ENCODE measurements at places on chromosomes 6 and 20.
A peak's percentile ranks its signal among the peaks of the same experiment; 100 is the strongest.

- DNase-seq = no peak
Observed at GRCh38 chr20:63509088-63509564, 10.2 kb upstream of the EEF1A2 start.

- no peak for DNase-seq
Observed at GRCh38 chr6:149329529-149329928, 12.0 kb downstream of the TAB2 start.

DNA sequence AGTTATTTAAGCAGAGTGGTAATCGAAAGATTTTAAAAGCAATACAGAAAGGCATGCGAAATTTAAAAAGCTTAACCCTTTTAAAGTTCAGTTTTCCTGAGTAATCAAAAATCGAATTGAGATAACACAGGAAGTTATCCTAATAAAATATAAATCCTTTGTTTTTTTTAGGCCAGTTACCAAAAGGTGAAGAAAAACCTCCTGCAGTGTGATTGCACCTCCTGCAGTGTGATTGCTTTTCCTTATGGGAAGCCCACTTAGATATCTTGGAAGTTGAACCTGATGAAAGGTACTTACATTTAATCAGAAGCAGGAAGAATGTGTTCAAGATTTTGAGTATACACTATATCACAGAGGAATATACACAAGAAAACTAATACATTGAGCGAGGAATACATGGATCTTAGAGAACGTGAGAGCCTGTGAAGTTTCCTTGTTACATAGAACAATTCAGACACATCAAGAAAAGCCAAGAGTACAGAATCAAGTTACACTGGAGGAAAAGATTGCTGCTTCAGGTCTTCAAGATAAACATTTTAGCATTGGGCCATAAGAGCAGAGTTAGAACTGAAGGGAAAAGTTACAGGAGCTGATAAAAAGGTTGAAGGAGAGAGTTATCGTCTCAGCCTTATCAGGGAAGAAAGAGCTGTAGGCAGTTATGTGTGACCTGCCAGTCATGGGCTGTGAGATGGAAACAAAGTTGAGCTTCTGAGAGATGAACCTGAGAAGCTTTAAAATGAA is 7.7 kb upstream of the TMEM181 start:
- DNase-seq = no peak

GRCh38 chr6:89351671-89352277 is 748 bp downstream of the UBE2J1 start:
- DNase-seq = no peak

DNA sequence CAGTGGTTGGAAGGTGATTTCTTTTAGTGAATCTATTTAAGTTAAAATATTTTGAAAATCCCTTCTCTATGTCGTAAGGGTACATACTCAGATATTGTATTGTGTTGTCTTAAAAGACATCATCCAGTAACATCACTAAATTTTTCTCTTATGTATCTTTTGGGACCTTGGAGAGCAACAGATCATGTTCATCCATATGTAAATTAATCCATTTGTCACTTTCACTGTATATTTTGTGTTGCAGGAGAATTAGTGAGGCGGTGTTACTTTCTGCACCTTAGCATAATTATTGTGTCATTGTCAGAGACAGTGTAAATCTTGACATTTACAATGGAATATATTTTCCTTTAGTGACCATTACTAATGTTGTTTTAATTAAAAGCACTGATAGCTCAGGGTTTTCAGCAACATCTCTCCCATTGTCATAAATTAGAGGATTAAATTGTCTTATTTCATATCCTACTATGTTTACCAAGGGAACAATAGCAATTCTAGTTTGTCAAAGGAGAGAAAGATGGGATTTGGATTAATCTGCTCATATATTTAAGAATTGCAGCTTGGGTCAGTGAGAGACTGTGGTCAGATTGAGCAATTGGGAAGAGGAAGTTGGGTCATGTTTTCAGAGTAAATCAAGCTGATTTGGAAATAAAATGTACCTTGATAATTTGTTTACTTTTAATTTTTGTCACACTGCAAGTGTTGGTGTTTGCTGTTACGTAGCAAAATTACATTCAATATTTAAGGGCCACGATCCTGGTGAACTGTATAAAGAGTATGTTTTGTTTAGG is 22.7 kb downstream of the DOK5 start:
- DNase-seq = no peak

DNA sequence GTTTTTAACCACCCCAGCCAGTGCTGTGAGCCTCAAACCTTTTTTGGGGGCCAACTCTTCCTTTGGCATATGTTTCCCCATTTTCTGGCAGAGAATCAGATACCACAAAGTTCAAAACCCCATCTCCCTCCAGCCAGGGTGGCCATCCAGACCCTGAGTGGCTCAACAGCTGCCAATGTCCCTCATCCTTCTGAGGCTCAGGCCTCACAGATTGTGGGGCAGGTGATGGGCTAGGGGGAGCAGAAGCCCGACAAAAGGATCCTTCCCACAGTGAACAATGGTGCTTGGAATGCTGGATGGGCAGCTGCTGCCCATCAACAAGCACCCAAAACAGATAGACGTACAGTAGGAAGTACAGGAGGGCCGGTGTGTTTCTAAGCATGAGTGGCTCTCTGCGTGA is 42.6 kb upstream of the IL17A start:
- no peak for DNase-seq

DNA sequence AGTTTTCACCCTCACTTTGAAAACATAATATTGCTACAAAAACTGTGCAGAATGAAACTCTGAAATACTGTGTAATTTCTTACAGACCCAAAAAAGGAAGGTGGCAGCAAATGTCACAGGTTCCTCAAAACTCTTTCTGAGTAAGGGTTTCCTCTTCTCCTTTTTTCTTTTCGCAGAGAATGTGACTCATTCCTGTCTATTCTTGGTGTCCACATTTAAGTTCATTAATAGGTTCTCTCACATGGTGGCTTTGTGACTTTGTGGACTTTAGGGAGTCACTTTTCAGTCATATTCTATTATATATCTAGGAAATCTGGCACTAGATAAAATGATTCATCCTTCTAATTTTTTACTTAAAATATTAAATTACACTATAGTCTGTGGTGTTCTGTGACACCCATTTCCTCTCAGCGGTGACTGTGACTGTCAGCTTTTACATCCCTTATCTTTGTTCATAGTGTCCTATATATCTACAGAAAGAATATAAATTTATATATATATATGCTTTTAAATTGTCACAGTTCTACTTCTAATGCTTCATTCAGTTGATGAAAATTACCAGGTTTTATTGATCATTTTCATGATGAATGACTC is 126.8 kb upstream of the HCRTR2 start:
- DNase-seq = no peak

DNA sequence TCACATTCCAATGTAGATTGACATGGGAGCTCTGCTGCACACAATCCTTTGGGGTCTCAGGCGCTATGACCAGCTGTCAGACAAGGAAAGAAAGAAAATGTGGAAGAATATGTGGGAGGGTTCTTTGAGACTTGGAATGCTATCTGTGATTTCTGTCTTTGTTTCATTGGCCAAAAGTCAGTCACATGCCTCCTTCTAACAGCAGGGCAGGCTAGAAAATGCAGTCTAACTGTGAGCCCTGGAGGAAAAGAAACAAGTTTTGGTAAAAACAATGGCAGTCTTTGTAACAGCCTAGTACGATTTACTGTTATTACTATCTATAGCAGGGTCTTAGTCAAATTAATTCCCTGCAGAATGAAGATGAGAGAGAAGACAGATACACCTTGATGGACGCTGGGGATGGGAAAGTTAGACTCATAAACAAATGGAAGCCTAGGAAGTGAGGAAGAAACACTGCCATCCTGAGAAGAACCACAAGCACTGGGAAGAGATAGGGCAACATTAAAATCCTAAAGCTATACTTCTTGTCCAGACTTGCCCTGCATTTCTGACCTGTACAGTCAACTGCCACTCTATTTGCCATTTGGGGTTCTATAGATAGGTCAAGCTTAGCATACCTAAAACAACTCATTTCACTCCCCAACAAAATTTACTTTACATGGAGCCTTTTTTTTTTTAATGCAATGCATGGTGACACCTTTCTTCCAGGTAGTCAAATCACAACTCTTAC is 833.0 kb downstream of the KIF16B start:
- no peak for DNase-seq

GRCh38 chr6:140029551-140029950 is 655.1 kb upstream of the CITED2 start:
- DNase-seq = no peak

GRCh38 chr20:49706630-49707091 is 7.0 kb downstream of the B4GALT5 start:
- DNase-seq = no peak

DNA sequence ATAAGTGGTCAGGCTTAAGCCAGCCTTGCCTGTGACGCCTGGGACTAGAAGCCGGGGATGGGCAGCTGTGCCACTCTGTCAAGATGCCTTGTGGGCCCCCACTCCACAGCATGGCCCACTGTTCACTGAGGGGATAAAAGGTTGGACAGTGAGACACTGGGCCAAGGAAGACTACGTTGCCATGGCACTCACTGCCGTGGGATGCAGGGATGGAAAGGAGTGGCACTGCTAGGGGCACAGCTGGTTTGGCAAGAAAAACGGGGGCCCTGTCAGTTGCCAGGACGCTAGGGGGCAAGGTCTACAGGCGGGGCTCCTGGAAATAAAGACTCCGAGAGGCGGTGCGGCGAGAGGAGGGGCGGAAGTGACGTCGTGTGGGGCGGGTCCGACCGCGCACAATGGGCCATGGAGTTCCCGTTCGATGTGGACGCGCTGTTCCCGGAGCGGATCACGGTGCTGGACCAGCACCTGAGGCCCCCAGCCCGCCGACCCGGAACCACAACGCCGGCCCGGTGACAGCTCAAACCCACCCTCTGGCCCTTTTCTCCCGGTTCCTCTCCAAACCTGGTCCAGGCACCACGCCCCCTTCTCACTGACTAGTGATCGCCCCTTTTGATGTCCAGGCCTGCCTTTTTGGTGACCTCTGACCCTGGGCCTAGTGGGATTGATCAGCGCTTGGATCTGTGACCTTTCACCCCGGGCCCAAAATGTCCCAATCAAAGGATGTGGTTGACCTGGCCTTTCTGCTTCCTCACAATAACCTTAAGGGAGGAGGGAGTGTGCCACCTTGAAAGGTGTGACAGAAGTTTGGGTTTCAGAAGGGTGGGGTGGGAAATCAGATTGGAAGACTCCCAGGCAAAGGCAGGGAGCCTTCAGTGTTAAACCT is at the start of gene ATAT1:
TSS of gene ATAT1 (plus strand) at position 391 of the 883 bp plus-strand sequence.
- DNase-seq = peak; percentile 81

GRCh38 chr6:98944598-98945081 is 3.1 kb downstream of the FBXL4 start:
- DNase-seq = no peak

DNA sequence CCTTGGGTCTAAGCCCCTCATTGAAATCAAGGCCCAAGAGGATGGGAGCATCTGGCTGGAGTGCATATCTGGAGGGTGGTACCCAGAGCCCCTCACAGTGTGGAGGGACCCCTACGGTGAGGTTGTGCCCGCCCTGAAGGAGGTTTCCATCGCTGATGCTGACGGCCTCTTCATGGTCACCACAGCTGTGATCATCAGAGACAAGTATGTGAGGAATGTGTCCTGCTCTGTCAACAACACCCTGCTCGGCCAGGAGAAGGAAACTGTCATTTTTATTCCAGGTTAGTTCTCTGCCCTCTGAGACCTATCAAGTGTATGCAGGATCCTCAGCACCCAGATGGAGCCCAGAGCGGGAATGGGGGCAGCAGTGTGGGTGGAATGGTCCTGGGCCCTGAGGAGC is 5.1 kb downstream of the BTN2A2 start:
- DNase-seq = no peak

GRCh38 chr20:37796121-37796520 is 102.3 kb downstream of the CTNNBL1 start:
- DNase-seq = no peak

- DNase-seq = no peak
Observed at GRCh38 chr6:13203145-13203544, 125.2 kb downstream of the TBC1D7 start.

DNA sequence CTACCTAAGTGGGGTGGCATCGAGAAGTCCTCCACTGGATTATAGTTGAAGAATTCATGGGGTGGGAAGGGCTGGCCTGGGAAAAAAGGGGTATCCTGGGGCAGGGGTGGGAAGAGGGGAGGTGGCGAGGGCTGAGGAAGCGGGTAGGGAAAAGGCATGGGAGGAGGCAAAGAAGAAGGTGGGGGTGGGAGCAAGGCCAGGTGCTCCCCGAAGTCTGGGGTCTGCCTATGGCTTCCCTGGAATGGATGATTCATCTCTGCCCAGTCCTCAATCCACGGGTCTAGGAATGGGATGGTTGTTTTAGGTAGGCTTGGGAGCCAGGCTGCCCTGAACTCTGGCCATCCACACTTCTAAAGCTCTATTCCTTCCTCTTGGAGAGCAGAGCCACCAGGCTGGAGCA is 4.4 kb downstream of the PCED1A start:
- no peak for DNase-seq

GRCh38 chr6:55913228-55914195 is 38.1 kb upstream of the BMP5 start:
- DNase-seq = no peak

DNA sequence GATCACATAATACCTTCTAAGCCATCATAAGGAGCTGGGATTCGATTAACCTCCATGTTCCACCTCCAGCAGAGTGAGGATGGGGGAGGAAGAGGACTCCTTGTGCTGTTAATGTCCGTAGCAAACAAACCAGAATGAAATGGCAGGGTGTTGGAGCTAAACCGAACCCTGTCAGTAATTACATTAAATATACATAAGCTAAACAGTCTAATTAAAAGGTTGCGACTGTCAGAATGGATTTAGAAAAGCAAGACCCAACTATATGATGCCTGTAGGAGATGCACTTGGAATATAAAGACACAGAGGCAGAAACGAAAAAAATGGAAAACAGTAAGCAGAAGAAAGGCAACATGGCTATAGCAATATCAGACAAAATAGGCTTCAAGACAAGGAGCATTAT is 13.2 kb downstream of the PREX1 start:
- no peak for DNase-seq

GRCh38 chr6:109036574-109037294 is 57.9 kb downstream of the SESN1 start:
- no peak for DNase-seq

- no peak for DNase-seq
Observed at GRCh38 chr6:108383981-108384380, 89.1 kb downstream of the AFG1L start.

DNA sequence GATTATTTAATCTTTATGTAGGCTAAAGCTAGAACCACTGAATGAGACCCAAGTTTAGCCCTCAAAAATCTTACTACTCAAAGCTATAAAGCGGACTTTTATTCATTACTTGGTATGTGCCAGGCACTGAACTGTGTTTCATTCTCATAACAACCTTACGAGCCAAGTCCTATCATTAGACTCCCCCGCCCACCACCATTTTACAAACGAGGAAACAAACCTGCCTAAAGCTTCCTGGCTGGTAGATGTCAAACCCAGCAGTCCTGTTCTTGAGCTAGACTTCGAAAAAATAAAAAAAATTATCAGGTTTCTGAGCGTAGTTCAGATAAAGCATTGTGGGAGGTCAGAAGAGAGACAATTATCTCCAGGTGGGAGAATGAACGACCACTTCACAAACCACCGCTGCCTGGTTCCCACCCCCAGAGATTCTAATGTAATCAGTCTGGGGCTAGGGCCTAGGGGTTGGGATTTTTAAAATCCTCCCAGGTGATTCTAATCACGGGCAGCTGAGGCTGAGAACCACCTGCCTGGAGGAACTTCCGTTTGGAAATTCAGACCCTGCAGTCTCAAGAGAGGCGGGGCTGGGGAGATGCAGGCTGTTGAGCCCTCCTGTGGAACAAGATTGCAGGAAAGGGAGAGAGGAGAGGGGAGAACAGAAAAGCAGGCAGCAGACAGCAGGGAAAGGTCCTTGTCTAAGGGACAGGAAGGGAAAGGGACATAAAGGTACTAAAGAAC is 8.6 kb downstream of the ADTRP start:
- DNase-seq = no peak

- DNase-seq = no peak
Observed at GRCh38 chr6:127938701-127939100, 37.8 kb upstream of the THEMIS start.

- DNase-seq = peak; percentile 39
Observed at GRCh38 chr6:73652637-73653570, 888 bp downstream of the SLC17A5 start.

Measured in activated T-cell treated with anti-CD3 and anti-CD28 coated beads for 48 hours (primary cell).